ENCODE measurements at places on chromosomes 12 and 14.

GRCh38 chr12:20967756-20968155 lies 157.3 kb downstream of the SLCO1B3 start:
- DNase-seq, result no peak

GRCh38 chr12:113689047-113689610 lies 217.5 kb upstream of the LHX5 start:
- DNase-seq, result no peak

DNA sequence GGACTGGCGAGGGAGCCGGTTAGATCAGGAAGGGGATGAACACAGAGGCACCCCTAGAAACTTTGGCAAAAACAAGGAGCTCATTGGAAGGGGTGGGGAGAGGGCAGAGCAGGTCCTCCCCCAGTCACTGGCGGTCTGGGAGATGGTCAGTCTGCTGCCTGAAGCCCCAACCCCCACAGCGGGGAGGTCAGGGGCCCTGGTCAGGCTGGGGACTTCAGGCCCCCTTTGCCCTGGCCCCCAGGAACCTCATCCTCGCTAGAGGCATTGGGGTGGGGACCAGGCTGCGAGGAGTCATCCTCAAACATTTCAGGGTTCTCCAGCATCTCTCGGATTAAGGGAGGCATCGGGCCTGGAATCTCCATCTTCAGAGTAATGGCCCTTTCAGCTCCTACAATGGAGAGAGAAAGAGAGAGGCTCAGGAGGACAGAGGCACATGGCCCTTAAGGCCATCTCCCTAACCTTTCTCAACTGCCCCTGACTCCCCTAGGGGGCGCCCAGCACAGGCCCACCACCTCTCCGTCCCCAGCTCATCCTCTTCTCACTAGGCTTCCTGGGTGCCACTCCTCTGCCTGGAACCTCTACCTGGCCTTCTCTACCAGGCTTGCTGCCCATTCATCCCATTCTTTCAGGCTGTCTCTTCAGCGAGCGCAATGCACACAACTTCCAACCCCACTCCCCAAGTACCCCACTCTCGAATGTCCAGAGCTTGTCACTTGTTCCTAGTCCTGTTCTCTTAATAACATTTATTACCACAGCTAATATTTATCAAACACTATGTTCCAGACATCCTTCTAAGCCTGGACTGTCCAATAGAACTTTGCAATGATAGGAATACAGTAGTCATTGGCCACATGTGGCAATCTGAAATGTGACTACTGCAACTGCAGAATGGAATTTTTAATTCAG lies 4.7 kb upstream of the ITGB7 start:
- DNase-seq, result no peak

DNA sequence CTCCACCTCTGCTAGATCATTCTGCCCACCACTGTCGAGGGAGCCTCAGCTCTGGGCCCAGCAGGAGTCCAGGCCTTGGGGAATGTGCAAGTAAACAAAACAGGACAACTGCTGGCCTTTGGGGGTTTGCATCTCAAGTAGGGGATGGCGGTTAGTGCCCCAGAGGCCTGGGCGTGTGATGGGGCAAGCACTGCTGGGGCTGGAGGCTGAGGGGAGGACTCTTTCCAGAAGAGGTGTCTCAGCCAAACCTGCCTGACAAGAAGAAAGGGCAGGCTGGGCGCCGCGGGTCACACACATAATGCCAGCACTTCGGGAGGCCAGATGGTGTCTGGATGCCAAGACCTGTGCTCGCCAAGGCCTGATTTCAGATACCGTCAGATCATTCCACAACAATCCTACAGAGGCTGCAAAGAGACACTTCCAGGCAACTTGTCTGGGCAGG lies 8.6 kb upstream of the ALDH2 start:
- DNase-seq, result no peak

DNA sequence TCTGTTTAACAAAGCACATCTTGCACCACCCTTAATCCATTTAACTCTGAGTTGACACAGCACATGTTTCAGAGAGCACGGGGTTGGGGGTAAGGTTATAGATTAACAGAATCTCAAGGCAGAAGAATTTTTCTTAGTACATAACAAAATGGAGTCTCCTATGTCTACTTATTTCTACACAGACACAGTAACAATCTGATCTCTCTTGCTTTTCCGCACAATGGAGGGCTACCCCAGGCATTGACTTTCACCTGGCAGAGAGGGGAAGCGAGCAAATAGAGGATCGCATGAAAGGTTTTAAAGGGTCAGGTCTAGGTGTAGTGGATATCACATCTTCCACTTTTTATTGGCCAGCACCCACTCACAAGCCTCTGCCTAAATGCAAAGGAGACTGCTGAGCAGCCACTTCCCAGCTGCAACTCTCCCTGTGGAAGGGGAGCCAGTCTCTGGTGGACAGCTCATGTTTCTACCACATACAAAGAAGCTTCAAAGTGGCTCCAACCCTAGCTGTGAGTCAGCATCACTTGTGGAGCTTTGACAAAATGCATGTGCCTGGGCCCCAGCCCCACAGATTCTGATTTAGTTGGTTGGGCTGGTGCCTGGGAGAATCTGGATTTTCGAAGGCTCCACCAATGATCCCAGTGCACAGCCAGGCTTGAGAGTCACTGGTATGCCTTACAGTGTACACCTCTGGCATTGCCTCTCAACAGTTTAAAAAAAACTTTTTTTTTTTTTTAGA lies 7.2 kb upstream of the FNTB start:
- no peak for DNase-seq

- no peak for DNase-seq
Observed at GRCh38 chr12:5621329-5621728, 189.4 kb downstream of the NTF3 start.
